ENCODE measurements at places on chromosomes 2 and 18.

GRCh38 chr18:46624127-46624526 is 32.9 kb downstream of the LOXHD1 start:
- DNase-seq = peak; percentile 43

DNA sequence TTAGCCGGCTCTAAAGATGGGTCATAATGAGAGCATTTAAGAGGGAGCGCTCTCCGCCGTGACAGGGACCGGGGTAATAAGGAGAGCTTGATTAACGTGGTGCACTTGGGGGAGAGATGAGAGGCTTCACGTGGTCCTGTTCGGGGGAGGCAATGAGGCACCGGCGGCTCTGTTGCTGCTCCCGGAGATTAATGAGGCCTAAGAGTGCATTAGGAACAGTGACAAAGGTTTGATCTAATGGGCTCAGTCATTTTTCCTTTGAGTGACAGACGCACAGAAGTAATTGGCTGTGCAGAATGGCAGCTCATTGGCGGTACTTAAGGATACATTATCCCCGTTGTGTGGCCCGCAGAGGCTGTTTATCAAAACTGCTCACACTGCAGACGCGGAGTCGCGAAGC is 250.7 kb downstream of the GBX2 start:
- no peak for DNase-seq

- no peak for DNase-seq
Measured at GRCh38 chr2:186891185-186891621, 42.2 kb upstream of the ZSWIM2 start.

- DNase-seq = no peak
Measured at GRCh38 chr2:55097461-55098410, 47.5 kb upstream of the RTN4 start.

GRCh38 chr2:143251681-143252080 is 122.5 kb downstream of the ARHGAP15 start:
- no peak for DNase-seq

- no peak for DNase-seq
Measured at GRCh38 chr2:147488472-147488871, 356.4 kb upstream of the ACVR2A start.

DNA sequence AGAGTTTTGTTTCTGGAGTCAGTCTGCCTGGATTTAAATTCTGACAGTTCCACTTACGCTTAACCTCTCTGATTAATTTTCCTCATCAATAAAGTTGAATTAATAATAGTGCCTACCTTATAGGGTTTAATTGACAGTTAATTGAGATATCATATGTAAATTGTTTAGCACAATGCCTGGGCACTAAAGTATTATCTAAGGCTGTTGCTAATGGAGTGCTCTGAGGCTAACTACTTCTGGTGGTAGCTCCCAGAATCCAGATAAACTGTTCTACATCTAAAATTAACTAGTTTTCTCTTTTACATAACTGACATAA is 185.6 kb upstream of the STON1 start:
- DNase-seq = no peak

- no peak for DNase-seq
Measured at GRCh38 chr2:37287966-37288365, 36.7 kb downstream of the PRKD3 start.

Data from activated T-cell treated with anti-CD3 and anti-CD28 coated beads, Interleukin-2, amount 50 U/mL, for 48 hours (primary cell).